Neural progenitor cell (in vitro differentiated cells): ENCODE measurements at places on chromosomes 11 and 22.

DNA sequence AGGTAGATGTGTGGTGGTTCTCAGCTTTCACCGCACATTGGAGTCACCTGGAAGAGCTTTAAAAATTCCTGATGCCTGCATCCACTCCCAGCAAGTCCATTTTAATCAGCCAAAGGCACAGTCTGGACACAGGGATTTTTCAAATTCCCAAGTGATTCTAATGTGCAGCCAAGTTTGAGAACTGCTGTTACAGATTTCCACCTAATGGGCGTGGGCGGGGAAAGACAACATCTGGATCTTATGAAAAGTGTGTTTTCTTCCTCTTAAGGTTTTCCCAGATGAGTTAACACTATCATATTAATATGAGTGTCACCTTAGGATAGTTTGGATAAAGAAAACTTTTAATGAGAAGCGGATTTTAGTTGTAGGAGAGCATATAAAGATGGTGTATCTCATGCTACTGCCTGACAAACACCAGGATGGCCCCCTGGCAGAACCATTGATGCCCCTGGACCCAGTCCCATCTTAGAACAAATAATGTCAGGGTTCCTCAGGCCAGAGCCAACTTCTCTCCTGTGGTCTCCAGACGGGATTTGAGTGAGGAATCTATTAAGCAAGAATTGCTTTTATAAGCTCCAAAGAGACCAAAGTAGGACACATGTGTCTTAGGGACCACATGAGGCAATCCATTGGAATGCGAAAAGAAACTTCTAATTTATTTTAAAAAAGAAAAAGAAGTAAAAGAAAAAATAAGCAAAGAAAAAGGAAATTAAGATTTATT, 31.9 kb downstream of the POU2AF1 start:
- DNase-seq: no peak

DNA sequence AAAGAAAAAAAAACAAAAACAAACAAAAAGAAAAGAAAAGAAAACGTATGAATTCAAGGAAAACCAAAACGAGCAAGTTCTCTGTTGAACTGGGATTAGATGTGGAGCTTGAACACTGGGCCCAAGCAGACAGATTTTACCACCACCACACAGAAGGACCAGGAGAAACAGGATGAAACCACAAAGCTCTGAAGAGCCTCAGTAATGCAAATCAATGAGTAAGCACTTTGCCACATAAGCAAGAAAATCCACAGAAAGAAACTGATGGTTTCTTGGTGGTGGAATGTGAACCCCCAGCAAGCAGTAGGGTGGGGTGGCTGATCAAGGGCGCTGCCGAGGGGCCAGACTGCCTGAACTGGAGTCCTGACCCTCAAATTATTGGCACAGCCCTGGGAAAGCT, 50.9 kb upstream of the NFRKB start:
- no peak for DNase-seq

DNA sequence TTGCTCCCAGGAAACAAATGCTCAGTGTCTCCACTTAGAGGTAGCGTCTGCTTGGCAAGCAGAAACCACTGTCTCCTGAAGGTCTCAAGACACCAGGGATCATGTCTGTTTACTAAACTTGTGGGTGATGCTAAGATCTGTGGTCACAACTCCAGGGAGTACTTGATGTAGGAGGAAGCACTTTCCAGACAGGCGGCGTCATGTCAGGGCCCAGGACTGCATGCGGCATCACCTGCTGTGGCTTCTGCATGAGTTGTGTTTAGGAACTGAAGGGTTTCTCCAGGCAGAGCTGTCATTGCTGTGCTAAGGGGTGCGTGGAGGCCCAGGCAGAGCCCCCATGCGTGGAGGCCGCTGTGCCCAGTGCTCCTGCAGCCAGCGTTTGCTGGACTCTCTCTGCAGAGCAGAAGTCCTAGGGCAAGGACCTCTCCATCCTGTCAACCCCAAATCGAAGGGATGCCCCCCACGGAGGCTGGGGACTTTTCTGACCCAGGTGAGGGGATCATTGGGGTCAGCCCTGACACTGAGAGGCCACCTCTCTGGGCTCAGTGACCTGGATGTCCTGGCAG, 8.1 kb upstream of the PANX2 start:
- DNase-seq: no peak

DNA sequence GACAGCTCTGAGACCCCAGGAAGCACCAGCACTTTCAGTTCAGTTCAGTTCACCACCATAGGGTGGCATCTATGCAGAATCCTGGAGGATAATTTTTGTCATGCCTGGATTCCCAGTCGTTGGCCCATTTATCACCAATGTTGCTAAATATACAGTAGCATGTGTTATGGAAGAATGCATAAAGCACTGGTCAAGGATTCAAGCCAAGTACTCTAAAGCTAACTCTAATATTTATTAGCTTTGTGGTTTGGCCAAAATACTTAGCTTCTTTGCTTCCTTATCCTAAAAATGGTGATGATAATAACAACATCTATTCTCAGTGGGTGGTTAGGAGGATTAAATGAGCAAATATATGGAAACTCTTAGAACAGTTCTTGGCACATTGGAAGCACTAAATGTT, 294.7 kb upstream of the ZC3H12C start:
- DNase-seq: no peak

DNA sequence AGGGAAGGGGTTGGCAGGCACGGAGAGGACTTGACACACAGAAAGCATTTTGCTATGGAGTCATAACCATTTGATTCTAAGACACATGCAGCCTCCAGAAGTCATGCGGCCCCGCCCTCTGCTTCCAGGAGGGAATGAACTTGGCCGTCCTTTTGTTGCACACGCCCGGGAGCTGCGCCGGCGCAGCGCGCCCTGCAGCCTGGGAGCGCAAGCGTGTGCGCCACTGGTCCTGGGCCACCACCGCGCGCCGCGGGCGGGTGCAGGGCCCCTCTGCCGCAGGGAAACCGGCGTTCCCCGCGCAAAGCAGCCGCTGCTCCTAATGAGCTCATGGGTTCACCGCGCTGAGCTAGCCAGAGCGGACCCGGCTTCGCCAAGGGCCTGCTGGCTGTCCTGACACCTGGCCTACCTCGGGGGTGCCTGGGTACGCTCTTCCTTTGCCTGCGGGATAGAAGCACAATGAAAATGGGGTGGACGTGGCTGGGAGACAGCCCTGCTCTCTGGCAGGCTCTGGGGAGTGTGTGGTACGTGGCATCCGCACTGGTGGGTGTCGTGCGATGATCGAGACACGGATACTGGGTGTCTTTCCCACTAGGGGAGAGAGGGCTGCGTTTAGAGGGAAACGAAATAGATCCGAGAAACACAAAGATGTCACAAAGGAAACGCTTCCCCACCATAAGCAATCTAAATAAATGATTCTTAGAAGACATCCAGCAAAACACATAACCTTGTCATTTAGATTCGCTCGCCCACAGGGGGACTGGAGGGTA, 669 bp downstream of the MICAL3 start:
- DNase-seq: peak; percentile 64

DNA sequence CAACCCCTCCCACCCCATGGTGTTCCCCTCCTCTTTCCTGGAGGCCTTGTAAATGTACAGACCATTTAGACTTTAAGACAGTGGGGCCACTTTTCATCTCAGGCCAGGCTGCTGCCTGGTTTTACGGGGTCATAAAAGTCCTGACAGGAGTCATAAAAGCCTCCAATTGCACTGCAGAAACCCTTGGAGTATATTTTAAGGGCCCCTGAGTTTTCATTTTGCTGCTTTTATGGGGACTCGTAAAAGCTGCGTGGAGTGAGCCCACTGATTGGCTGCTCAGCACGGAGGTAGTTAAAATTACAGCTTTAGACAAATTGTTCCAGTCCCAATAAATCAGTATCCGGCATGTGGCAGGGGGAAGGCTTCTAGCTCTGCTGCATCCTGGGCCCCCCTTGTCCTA, 627.6 kb downstream of the NTM start:
- DNase-seq: no peak

DNA sequence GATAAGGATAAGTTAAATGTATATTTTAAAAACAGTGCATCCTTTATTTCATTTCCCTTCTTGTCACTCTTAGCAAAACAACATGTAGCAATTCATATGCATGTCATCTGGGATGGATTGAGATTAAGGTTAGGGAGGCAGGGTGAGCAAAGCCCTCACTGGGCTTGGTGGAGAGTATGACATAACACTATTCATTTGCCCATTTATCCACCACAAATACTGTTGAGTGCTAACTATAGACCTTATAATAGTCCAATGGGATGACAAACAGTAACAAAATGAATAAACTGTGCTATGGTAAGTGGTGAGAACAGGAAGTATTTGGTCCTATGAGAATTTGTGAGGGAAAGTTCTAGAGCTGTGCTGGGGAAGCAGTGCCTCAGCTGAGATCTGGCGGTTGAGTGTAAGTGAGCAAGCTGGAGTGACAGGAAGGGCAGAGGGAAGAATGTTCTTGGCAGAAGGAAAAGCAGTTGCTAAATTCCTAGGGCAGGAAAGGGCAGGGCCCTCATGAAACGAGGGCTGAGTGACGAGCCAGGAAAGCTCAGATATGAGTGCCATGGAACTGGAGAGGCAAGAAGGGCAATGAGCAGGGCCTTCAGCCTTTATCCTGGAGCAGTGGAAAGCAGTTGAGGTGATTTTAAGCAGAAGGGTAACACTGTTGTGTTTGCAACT, 6.7 kb downstream of the HSD17B12 start:
- DNase-seq: no peak

- DNase-seq: peak; percentile 88
Measured at GRCh38 chr11:116732271-116733042, 40.3 kb downstream of the BUD13 start.

- no peak for DNase-seq
Measured at GRCh38 chr11:34284156-34284555, 73.7 kb downstream of the ABTB2 start.

GRCh38 chr11:44725757-44726282, 942 bp upstream of the TSPAN18 start:
- DNase-seq: peak; percentile 23

- no peak for DNase-seq
Measured at GRCh38 chr11:73359341-73359740, 16.9 kb upstream of the RELT start.

DNA sequence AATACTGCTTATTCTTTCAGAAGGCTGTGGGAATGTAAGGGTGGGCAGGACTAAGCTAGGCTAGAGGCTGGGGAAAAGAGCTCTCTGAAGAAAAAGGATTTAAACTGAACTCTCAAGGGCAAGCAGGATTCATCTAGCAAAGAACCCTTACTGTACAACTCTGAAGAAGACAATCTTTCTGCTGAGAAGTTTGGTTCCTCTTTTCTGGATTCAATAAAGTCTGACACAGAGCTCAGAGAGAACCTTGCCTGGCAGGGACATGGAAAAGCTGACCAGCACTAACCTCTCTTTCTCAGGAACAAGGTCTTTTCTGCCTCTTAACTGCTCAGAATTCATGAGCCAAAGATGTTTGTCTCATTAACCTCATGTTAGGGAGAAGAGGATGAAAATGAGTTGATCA, 388.4 kb upstream of the DDI1 start:
- DNase-seq: no peak
